ENCODE measurements at places on chromosomes 16 and 17. TPM values are rescaled to one million over a fixed set of nuclear protein-coding genes. Genes with fewer than 3 reads are reported as not detected.

The PHOSPHO1 gene
- total RNA-seq, result not detected

The KRT36 gene
- 0.12 TPM for total RNA-seq

The GABARAP gene
- 149 TPM for total RNA-seq

The CEP20 gene
- total RNA-seq, result 56.2 TPM

The KIF18B gene
- 1.7 TPM for total RNA-seq

The CD300A gene
- not detected for total RNA-seq

The PDILT gene
- not detected for total RNA-seq

The GCGR gene
- not detected for total RNA-seq

The ASPA gene
- total RNA-seq, result 0.77 TPM

The C17orf75 gene
- 20.9 TPM for total RNA-seq

The IKZF3 gene
- total RNA-seq, result not detected

The GCSH gene
- total RNA-seq, result 35.2 TPM

The MYL11 gene
- not detected for total RNA-seq

The KRT9 gene
- not detected for total RNA-seq

All from uterine smooth muscle cell (primary cell).